Vein endothelial cell (primary cell): ENCODE measurements at places on chromosomes 2 and 18. TPM values are rescaled to one million over a fixed set of nuclear protein-coding genes. Genes with fewer than 3 reads are reported as not detected.

FHL2 gene
- 135 and 174 TPM in 2 replicates for total RNA-seq

SKA1 gene
- 6.9 and 20.1 TPM in 2 replicates for total RNA-seq

VWA3B gene
- not detected in 2 replicates for total RNA-seq

GRHL1 gene
- 0.57 and 0.65 TPM in 2 replicates for total RNA-seq

PPP1R1C gene
- under 0.01 and 0.10 TPM in 2 replicates for total RNA-seq

AKAIN1 gene
- not detected in 2 replicates for total RNA-seq

ALK gene
- not detected in 2 replicates for total RNA-seq

CYP26B1 gene
- 0.19 and 0.65 TPM in 2 replicates for total RNA-seq

FBXO41 gene
- 0.33 and 0.96 TPM in 2 replicates for total RNA-seq

STAT4 gene
- total RNA-seq: 1.4 and 3.6 TPM in 2 replicates

ST8SIA5 gene
- 0.10 TPM in 1 of 2 replicates, not detected in the other for total RNA-seq

PARD3B gene
- 18.1 and 20.3 TPM in 2 replicates for total RNA-seq

RPS27A gene
- total RNA-seq: 954 and 1,005 TPM in 2 replicates

SPC25 gene
- total RNA-seq: 3.6 and 6.4 TPM in 2 replicates

NEU2 gene
- total RNA-seq: not detected in 2 replicates

ERMN gene
- not detected in 2 replicates for total RNA-seq

PAIP2B gene
- 0.19 and 0.33 TPM in 2 replicates for total RNA-seq

TOGARAM2 gene
- 0.10 TPM in 1 of 2 replicates, not detected in the other for total RNA-seq

MITD1 gene
- 18.6 and 21.9 TPM in 2 replicates for total RNA-seq

TMEM182 gene
- 0.48 and 0.98 TPM in 2 replicates for total RNA-seq

MATN3 gene
- total RNA-seq: 1.4 and 2.9 TPM in 2 replicates

SMYD5 gene
- 19.4 and 22.2 TPM in 2 replicates for total RNA-seq

EVX2 gene
- not detected in 2 replicates for total RNA-seq

TDRD15 gene
- total RNA-seq: not detected in 2 replicates

FZD7 gene
- total RNA-seq: 0.29 and 0.33 TPM in 2 replicates

NTSR2 gene
- total RNA-seq: not detected in 2 replicates

USP37 gene
- 9.1 and 12.4 TPM in 2 replicates for total RNA-seq

CXCR1 gene
- total RNA-seq: not detected in 2 replicates

SLC38A11 gene
- total RNA-seq: not detected in 2 replicates

STON1 gene
- 4.8 and 6.2 TPM in 2 replicates for total RNA-seq

POU3F3 gene
- under 0.01 TPM in 1 of 2 replicates, not detected in the other for total RNA-seq

SIGLEC15 gene
- 0.19 TPM in 1 of 2 replicates, not detected in the other for total RNA-seq

MBD1 gene
- 65.4 and 72.5 TPM in 2 replicates for total RNA-seq

NAT8 gene
- total RNA-seq: not detected in 2 replicates

ABCG8 gene
- total RNA-seq: not detected in 2 replicates

SKOR2 gene
- not detected in 2 replicates for total RNA-seq

SAP130 gene
- 12.1 and 12.4 TPM in 2 replicates for total RNA-seq

ANAPC1 gene
- 76.8 and 83.5 TPM in 2 replicates for total RNA-seq

SERPINB11 gene
- total RNA-seq: not detected in 2 replicates

IL1F10 gene
- not detected in 2 replicates for total RNA-seq

CD28 gene
- total RNA-seq: under 0.01 TPM in 2 replicates

ABI2 gene
- 36.4 and 55.2 TPM in 2 replicates for total RNA-seq
